ENCODE measurements at places on chromosomes 7 and 10.

DNA sequence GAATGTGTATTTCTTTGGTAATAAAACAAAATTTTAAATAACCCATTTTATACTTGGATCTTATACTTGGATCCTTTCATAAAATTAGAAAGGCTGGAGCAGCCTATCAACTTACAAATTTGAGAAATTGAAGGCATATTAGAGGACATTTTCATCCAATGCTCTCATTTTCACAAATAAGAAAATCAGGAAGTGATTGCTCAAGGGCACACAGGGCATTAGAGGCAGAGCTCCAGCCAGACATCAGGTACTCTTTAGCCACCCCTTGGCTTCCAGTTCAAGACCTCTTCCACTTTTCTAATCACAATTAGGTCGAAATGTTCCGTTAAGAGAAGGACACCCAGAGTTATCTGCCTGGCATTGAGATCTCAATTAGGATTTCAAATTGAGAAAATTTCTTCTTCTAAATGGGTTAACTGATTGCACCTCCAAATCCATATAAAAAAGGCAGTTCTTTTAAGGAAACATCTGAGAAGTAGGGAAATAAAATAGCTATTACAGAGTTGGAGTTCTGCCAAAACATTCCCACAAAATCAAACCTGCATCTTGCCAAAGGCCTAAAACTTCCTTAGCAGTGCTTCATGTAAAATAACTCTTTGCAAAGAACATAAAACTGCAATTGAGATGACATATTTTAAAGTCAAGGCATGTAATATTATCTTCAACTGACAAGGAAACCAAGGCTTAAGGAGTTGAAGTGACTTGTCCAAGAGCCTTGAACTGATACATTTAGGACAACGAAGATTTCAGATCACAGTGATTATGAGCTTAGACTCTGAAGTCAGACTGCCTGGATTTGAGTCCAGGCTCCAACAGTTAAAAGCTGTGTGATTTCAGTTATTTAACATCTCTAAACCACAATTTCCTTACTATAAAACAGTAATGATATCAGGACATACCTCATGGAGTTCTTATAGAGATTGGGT lies 2.4 kb downstream of the ACTA2 start:
- DNase-seq, result no peak

GRCh38 chr10:130222381-130222780 lies 86.2 kb downstream of the GLRX3 start:
- no peak for DNase-seq

- no peak for DNase-seq
These were observed 162.1 kb downstream of the CHCHD3 start for GRCh38 chr7:132919771-132920170.

DNA sequence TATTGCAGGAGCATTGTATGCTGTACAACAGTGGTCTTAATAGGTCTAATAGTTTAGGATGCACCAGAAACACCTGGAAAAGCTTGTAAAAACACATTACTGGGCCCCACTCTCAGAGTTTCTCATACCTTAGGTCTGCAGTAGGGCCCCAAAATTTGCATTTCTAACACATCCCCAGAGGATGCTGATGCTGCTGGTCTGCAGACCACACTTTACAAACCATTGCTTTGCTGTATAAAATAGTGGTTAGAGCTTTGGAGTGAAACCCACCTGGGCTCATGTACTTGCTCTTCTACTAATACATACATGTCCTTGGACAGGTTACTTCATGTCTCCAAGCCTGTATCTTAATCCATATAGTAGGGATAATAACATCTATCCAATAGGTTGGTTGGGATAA lies 279.7 kb downstream of the GRM8 start:
- no peak for DNase-seq

GRCh38 chr10:72038458-72039001 lies 49.8 kb downstream of the SPOCK2 start:
- no peak for DNase-seq

GRCh38 chr7:152505606-152506005 lies 69.8 kb upstream of the KMT2C start:
- no peak for DNase-seq

DNA sequence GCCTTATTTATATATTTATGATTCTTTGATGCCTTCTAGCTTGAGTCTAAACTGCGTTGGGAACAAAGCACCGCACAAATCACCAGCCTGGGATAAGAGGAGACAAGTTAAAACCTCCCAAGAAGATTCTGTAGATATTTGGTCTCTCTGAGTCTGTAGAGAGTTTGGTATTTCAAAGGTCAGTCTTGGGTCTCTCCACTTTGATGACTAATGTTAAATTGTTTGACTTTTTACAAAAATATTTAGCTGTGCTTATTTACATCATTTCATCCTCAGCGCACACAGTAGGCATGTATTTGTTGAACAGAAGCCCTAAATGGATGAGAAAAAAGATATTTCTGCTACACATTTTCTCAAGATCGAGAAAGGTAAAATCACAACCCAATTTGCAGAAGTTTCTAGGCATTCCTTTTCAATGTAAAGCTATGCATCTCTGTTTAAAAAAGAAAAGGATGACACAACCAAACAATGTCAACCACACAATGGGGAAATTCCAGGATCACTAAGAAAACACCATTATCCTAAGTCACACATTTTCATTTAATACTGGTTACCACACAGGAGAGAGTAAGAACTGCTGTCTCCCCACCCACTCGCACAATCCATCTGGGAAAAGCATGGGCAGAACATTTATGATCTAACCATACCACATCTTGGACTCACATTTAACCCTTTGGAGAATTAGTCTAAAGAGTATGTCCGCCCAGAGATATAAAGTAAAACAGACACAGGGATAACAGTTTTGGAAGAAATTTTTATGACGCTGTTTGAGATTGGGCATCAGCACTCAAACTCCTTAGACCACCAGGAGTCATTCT lies 4.4 kb downstream of the CDK6 start:
- no peak for DNase-seq

DNA sequence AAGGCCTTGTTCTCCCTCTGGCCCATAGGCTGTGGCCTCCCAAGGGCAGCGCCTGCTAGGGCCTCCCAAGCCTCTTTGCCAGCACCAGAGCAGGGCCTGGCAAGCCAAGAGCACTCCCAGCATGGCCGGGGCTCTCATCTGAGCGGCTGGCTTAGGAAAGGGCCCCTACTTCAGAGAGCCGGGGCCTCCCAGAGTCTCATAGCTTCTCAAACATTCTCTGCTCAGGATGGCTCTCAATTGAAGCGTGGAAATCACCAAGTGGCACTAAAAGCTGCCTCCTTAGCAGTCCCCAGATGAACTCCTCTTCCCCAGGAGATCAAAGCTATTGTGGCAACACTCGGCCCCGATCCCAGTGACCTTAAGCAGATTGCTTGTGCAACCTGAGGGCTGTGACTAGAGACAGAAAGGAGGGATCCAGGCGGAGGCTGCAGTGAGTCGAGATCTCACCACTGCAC lies 69.4 kb downstream of the FAM53B start:
- DNase-seq, result no peak

GRCh38 chr10:14565199-14565598 lies 209.5 kb downstream of the FAM107B start:
- DNase-seq, result no peak

GRCh38 chr7:137080516-137081203 lies 212.2 kb downstream of the CHRM2 start:
- no peak for DNase-seq

- no peak for DNase-seq
These were observed 1.2 kb upstream of the TFR2 start for GRCh38 chr7:100642534-100642907.

- no peak for DNase-seq
These were observed 19.1 kb upstream of the INPP5F start for GRCh38 chr10:119706521-119707278.

DNA sequence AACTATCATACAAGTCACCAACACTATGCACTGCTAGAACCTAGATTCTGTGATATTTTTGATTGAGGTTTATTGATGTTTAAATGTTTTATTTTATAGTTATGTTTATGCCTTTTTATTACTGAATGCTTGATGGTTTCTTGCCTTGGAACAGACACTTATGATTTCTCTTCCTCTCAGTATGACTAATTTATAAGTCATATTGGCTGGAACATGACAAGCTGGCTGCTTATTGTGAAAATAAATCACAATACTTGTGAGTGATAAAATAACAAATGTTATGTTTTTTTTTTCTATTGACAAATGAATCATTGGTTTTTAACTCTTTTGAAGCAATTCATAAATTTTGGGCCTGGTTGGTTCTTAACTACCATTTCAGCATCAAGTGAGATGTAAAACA lies 142.0 kb upstream of the MALRD1 start:
- DNase-seq, result no peak

DNA sequence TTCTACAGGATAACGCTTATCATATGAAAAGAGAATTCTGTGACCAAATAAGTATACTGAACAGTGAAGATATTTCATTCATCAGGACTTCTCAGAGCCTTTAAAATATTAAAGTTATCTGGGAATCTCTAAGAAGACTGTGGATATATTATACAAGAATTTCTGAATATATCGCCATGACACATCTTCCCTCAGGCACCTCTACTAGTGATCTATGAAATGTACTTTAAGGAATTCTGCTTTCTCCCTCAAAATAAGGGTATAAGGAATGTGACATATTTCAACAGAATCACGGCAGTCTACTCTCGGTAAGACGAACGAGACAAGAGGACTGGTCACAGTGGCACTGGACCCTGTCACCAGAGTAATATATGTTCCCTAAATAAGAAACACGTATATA lies 504.2 kb upstream of the PHF14 start:
- DNase-seq, result no peak

GRCh38 chr10:33098951-33099663 lies 141.1 kb upstream of the ITGB1 start:
- no peak for DNase-seq

Data from stimulated activated CD4-positive, alpha-beta T cell treated with anti-CD3 and anti-CD28 coated beads, Interleukin-1b, Interleukin-23, amount 100 ng/mL, for 24 hours (primary cell).